NCI-H2081 (cell line): ENCODE measurements at places on chromosomes 13 and 19.

- no peak for DNase-seq
Observed at GRCh38 chr19:29841209-29841558, 29.4 kb downstream of the CCNE1 start.

GRCh38 chr19:51441410-51442390 is 16.6 kb downstream of the SIGLEC8 start:
- no peak for DNase-seq

DNA sequence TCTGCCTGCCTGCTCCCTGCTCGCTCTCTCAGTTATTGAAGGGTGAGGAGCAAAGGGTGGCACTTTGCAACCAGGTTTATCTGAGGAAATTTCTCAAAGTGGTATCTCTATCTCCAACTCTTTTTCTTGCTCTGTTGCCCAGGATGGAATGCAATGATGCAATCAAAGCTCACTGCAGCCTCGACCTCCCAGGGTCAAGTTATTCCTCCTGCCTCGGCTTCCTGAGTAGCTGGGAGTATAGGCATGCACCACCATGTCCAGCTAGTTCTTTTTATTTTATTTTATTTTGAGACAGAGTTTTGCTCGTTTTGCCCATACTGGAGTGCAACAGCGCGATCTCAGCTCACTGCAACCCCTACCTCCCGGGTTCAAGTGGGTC is 4.9 kb downstream of the ACTMAP start:
- DNase-seq = no peak

DNA sequence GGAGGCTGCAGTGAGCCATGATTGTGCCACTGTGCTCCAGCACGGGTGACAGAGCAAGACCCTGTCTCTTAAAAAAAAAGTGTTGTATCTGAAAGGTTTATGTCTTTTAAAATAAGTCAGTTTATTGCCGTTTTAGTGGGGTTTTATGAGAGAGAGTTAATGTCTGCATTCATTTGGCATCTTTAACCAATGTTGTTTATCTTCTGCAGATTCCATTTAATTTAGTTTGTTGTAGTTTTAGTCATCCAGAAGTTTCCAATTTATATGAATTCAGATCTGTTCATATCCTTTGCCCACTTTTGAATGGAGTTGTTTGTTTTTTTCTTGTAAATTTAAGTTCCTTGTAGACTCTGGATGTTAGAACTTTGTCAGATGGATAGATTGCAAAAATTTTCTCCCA is 36.7 kb upstream of the LPAR6 start:
- DNase-seq = no peak

DNA sequence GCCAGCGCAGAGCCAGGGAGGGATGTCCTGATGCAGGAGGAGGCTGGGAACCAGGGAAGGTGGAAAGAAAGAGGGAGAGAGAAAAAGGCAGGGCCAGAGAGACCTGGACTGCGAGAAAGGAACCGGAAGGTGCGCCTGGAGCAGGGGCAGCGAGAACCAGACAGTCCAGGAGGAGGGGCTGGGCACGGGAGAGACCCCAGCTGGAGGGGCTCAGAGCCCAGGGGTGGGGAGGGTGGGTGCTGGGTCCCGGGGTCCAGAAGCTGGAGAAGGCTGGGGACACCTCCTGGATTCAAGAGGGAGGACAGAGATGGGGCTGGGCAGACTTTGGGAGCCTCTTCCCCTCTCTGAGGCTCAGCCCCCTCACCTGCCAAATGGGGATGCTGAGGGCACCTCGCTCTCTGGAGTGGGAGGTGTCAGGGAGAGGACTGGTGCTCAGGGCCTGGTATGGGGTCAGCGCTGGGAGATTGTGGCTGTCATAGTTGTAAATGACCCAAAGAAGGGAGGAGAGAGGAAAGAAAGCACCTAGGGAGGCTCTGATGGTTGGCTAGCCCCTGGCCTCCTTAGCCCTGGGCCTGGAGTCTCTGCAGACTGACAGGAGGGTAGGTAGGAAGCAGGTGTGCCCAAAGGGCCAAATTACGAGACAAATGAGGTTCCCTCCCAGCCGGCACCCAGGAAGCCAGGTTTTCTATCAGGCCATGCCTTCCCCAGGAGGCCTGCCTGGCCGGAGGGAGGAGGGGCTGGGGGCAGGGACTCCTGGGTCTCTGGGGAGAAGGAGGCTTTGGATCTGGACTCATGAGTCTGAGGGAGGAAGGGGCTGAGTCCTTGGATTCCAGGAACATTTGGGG is 1.3 kb upstream of the SPACA6 start:
- DNase-seq = no peak

GRCh38 chr19:795073-795611 is 2.1 kb upstream of the PTBP1 start:
- no peak for DNase-seq

- no peak for DNase-seq
Observed at GRCh38 chr13:97301382-97302095, 79.4 kb downstream of the MBNL2 start.
